Astrocyte (in vitro differentiated cells and primary cell): ENCODE measurements at places on chromosomes 6 and 20. TPM values are rescaled to one million over a fixed set of nuclear protein-coding genes. Genes with fewer than 3 reads are reported as not detected.

DNA sequence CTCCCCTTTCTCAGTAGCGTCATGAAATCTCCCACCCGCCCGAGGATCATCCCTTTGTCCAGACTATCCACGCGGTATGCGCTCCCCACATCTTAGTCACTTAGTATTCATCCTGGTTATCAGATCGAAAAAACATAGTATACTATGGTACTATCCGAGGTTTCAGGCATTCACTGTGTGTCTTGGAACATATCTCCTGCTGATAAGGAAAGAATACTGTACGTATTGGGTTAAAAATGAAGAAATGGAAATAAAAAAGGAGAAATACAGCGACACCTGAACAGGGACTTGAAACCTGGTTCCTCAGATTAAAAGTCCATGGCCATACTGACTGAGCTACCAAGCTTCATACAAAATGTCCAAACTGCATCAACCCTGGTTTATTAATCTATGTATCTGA, 14.0 kb downstream of the HMGN4 start:
- peaks cover 6% of the 10 kb centered on the region for H3K4me1 ChIP-seq
- no peak for DNase-seq
- H3K27ac ChIP-seq = no peak overlapping the region
- no peaks in the 10 kb centered on the region for H3K36me3 ChIP-seq
- no peaks in the 10 kb centered on the region for H3K27me3 ChIP-seq
- H3K4me3 ChIP-seq = no peak overlapping the region

Gene FNDC11
- total RNA-seq = 0.19 and 0.20 TPM in 2 replicates

DNA sequence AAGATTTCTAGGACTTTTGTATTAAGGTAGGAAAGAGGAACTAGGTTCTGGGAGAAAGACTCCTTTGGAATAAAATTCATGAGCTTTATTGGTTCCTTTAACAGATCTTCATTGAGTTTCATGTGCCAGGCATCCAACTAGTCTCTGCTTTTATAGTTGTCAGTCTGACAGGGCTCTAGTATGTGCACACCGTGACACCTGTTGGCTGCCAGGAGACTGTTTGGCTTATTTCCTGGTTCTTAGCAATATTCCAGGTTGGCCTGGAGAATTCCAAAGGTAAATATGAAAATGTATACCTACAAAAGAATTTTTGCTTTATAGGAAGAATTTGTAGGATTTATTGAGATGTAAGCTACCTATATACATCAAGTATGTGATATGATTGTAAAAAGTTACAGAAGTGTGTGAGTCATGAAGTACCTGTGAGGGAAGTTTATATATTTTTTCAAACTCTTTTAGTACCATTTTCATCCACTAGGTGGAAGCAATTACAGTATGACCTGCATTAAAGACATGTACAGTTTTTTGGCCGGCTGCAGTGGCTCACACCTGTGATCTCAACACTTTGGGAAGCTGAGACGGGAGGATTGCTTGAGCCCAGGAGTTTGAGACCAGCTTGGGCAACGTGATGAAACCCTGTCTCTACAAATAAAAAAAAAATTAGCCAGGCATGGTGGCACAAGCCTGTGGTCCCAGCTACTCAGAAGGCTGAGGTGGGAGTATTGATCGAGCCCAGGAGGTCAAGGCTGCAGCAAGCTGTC, 35.2 kb downstream of the NDUFAF5 start:
- no peaks in the 10 kb centered on the region for H3K27me3 ChIP-seq
- peaks cover 8% of the 10 kb centered on the region for H3K36me3 ChIP-seq
- no peak overlapping the region for H3K27ac ChIP-seq
- H3K4me1 ChIP-seq = no peaks in the 10 kb centered on the region
- no peak overlapping the region for H3K4me3 ChIP-seq

- no peak overlapping the region for H3K4me3 ChIP-seq
- H3K27me3 ChIP-seq = no peaks in the 10 kb centered on the region
- H3K4me1 ChIP-seq = peaks cover 21% of the 10 kb centered on the region
- no peak for DNase-seq
- no peaks in the 10 kb centered on the region for H3K36me3 ChIP-seq
Observed at GRCh38 chr6:137848672-137849071, 18.4 kb upstream of the TNFAIP3 start.

Gene CSE1L
- 56.6 and 64.1 TPM in 2 replicates for total RNA-seq

DNA sequence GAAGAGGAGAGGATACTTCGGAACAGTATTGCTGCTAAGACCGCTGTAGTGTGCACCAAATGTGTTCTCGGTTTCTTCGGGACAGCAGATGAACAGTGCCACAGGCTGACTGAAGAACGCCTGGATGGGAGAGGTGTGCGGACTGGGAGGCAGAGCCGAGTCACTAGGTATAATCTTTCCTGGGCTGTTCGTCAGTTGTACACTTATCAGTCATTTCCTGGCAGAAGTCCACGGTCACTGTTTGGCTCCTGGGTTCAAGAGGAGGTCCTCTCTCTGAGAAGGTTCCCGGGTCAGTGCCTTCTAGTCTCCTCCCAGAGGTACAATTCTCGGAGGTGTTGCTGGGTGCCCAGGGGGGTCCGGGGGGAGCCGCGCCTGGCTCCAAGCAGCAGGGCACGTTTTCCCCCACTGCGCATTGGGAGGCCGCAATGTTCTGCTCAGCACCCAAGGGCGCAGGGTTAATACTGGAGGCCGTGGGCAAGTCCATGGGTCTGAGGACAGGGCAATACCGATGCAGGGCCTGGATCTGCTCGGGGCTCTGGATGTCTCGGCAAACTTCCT, 38.1 kb downstream of the GJA10 start:
- H3K36me3 ChIP-seq = no peaks in the 10 kb centered on the region
- peaks cover 19% of the 10 kb centered on the region for H3K4me1 ChIP-seq
- no peak overlapping the region for H3K4me3 ChIP-seq
- no peaks in the 10 kb centered on the region for H3K27me3 ChIP-seq

GRCh38 chr20:1537731-1538058, 19.8 kb downstream of the SIRPD start:
- H3K4me1 ChIP-seq = no peaks in the 10 kb centered on the region
- no peak for DNase-seq
- H3K4me3 ChIP-seq = no peak overlapping the region

GRCh38 chr6:9112544-9112943, 677.2 kb upstream of the SLC35B3 start:
- no peaks in the 10 kb centered on the region for H3K27me3 ChIP-seq
- no peaks in the 10 kb centered on the region for H3K36me3 ChIP-seq
- H3K4me1 ChIP-seq = peaks cover 10% of the 10 kb centered on the region

Gene TP53RK
- total RNA-seq = 16.0 and 16.7 TPM in 2 replicates

Gene CST1
- total RNA-seq = not detected in 2 replicates

GRCh38 chr6:37783025-37783855, 36.3 kb upstream of the ZFAND3 start:
- H3K36me3 ChIP-seq = no peaks in the 10 kb centered on the region
- no peak overlapping the region for H3K27ac ChIP-seq
- no peak for DNase-seq
- H3K4me3 ChIP-seq = peak overlapping the region; percentile 54
- H3K27me3 ChIP-seq = no peaks in the 10 kb centered on the region

- H3K4me1 ChIP-seq = peaks cover 9% of the 10 kb centered on the region
- no peak overlapping the region for H3K4me3 ChIP-seq
Observed at GRCh38 chr6:63734923-63735322, 99.3 kb downstream of the PHF3 start.
